ENCODE measurements at places on chromosomes 13 and 19.
A peak's percentile ranks its signal among the peaks of the same experiment; 100 is the strongest.

DNA sequence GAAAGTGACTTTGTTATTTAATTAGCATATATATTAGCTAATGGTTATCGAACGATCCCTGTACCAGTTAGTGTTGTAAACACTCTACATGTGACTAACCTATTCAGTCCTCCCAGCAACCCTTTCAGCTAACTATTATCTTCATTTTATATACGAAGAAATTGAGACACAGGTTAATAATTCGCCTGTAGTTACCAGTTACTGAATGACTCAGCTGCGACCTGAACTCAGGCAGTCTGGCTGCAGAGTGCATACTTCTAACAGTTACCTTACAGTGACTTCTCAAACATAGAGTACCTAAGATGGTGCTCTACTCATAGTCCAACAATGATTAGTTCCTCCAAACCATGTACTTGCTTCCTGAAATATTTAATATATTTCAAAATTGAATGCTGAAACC, 117.7 kb downstream of the FNDC3A start:
- DNase-seq = no peak

- DNase-seq = peak; percentile 38
These were observed 1227.4 kb upstream of the PCDH20 start for GRCh38 chr13:62643007-62643483.

DNA sequence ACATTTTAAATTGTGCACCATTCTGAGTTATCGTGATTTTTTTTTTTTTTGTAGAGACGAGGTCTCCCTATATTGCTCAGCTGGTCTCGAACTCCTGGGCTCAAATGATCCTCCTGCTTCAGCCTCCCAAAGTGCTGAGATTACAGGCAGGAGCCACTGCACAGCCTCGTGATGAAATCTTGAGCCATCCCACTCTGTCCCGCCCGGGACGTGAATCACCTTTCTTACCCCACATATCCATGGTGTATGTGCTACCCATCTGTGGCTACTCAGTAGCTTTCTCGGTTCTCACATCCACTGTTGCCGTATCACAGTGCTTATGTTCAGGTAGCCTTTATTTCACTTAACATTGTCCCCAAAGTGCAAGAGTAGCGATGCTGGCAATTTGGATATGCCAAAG, 26.5 kb downstream of the PAK4 start:
- no peak for DNase-seq

GRCh38 chr13:57056601-57057180, 84.0 kb upstream of the PRR20A start:
- no peak for DNase-seq

GRCh38 chr19:7471696-7472615, 16.9 kb downstream of the PEX11G start:
- no peak for DNase-seq

- DNase-seq = no peak
These were observed 1537.9 kb upstream of the PRR20A start for GRCh38 chr13:55602784-55603183.

DNA sequence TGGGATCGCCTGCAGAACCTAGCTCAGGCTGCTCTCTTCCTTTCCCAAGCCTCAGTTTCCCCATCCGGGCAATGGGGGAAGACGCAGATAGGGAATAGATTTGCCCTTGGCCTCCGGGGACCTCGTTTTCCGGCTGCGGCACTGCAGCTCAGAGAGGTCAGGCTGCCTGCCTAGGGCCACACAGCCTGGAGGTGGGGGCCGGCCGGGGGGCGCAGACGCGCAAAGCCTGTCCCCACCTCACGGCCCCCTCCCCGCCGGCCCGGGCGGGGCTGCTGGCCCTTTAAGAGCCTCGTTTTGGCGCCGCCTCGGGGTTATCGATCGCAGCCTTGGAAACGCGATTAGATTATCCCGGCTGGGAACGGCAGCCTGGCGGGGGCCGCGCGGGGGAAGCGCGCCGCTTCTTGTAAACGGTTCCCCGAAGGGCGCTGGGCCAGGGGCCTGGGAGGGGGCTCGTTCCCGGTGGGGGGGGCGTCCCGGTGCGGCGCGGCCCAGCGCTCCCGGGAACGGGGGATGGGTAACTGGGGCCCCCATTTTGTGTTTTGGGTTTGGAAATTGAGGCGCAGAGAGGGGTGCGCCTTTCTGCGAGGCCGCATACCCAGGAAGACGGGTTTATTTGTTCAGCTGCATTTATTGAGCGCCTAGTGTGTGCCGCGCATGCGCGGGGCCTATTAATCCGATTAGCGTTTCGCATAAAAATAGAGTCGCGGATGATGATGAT, 23.4 kb upstream of the TCF3 start:
- no peak for DNase-seq

DNA sequence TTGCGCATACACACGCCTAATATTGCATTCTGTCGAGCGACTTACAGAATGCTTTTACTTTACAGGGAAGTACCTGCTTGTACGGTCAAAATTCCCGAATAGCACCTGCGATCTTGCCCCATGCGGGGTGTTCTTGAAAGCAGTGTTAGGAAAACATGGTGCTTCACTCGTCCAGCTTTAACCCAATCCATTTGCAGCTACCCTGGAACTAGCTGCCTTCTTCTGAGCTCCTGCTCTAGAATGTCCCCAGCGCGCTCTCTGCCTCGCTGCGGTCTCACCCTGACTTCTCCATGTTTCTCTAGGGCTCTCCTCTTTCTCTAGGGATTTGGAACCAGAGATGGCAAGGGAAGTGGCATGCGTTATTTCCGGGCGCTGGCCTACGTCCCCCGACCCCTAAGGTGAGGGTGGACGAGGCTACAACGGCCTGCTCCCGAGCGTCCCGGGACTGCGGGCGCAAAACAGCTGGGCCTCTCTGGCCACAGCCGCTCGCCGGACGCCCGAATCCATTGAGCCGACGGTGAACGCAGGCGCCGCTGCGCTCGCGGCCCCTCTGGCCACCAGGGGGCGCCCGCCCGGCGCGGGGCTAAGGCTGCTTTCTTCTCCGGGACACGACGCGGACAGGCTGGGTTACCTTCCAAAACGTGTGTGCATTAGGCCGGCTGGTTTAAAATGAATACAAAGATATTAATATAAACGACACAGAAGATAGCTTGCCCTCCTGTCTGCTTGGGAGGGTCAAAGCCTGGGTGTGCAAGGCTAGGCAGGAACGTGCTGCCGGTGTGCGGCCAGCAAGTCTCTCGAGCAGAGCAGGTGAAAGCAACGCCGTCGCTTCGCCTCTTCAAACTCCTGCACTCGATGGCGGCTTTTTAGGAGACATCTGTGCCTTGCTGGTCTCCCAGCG, 1.8 kb upstream of the SPRY2 start:
- peak; percentile 80 for DNase-seq

DNA sequence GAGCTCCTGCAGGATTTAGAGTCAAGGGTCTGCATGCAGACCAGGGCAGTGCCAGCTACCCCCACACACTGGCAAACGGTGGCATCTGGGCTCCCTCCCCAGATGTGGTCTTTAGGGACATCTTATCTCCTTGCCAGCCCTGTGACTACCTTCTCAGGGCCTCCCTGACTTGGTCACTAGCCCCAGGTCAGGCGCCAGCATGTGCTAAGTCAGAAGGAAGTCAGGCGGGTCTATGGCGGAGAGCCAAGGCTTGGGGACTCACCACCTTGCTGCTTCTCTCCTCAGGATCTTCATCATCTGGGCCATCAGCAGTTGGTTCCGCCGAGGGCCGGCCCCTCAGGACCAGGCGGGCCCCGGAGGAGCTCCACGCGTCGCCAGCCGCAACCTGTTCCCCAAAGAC, 17.6 kb downstream of the CLPTM1 start:
- DNase-seq = no peak

DNA sequence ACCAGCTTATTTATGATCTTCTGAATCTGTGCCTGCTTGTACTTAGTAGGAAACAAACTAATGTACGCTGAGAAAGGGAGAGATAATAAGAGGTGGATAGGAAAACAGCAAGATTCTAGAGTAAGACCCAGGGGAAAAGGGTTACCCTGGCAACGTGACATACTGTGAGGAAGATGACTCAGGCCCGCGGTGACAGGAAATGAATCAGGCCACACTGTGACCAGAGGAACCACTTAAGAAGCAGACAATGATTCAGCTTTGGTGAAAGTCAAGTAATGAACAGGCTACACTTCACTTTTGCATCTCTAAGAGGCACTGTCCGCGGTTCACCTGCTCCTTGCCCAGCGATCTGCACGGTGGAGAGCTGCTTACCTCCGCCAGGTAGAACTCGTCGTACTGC, 158.2 kb downstream of the NALCN start:
- peak; percentile 13 for DNase-seq

- DNase-seq = no peak
These were observed 17.7 kb downstream of the NUMBL start for GRCh38 chr19:40672573-40673299.

DNA sequence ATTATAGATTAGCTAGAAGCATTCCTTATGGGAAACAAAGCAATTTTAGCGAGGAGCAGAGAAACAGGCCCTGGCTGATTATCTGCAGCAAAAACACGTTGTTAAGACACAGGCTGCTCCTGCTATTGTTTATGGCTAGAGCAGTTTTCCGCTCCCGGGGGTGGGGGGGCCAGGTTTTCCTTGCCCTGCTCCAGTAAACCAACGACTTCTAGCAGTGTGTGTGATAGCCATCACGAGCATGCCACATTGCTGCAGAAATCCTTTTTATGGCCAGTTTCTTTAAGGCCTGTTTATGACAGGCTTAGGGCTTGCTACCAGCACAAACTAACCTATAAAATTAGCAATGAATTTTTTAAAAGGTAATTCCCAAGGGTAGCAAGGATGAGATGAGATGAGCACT, 18.4 kb upstream of the IL17D start:
- no peak for DNase-seq

DNA sequence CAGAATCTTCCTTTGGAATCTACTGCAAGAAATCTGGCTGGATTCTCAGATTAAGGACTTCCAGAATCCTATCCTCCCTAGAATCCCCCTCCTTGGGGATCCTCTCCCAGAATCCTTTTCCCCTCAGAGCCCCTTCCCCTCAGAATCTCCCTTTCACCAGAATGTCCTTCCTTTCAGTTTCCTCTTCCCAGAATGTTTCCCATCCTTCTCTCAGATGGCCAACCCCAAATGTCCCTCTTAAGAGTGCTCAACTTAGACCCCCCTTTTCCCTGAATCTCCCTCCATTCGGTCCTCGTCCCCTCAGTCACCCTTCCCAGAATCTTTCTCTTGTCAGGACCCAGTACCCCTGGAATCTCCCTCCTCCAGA, 584 bp upstream of the RPS16 start:
- no peak for DNase-seq

DNA sequence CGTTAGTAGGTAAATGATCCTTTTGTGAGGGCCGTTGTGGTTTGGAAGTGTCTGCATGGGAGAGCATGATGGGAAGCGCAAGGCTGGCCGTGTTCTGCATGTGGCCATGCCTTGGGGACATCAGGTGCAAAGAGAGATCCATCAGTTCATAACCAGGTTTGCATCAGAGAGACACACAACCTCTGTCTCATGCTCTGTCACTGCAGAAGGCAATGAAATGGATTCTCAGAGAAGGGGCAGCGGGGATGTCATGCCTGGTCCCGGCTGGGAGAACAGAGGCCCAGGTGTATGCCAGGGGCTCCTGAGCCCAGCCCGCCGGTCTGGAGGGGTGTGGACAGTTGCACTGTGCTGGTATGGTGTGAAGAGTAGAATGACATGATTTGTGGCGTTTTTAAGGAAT, 60.2 kb downstream of the GGACT start:
- no peak for DNase-seq
